ENCODE measurements at places on chromosomes 3 and 15.

DNA sequence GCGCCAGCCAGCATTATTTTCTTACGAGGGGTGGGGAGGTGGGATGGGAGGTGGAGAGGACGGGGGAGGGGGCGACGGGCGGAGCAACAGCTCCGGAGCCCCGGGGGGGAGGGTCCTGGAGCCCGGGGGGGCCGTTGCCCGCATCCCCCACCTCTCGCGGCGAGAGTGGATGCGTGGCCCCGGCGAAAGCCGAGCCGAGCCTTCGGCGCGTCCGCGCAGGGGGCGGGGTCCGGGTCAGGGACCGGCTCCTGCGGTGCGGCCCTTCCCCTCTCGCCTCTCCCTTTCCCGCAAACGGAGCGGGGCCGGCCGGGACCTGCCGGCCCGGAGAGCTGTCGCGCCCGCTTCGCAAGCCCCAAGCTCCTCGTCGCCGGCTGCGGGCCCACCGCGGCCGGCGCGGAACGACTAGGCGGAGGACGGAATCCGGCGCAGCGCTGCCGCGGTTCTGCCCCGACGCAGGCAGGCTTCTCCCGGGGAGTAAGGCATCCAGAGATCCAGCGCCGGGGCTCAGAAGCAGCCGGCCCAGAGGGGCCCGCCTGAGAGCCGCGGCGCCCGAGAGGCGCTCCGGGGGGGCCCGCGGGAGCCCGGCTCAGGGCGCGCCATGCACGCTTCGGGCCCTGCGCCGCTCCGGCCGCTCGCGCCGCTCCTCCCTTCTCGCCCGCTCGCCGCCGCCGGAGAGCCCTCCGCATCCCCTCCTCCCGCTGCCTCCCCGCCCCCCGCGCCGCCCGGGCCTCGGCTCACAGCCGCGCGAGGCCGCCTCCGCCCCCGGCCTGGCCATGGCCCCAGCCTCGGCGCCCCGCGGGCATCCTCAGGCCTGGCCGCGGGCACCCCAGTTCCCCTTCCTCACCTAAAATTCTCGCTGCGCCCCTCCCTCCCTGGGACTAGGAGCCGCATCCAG is 459 bp upstream of the ADCY5 start:
- peak; percentile 71 for DNase-seq

DNA sequence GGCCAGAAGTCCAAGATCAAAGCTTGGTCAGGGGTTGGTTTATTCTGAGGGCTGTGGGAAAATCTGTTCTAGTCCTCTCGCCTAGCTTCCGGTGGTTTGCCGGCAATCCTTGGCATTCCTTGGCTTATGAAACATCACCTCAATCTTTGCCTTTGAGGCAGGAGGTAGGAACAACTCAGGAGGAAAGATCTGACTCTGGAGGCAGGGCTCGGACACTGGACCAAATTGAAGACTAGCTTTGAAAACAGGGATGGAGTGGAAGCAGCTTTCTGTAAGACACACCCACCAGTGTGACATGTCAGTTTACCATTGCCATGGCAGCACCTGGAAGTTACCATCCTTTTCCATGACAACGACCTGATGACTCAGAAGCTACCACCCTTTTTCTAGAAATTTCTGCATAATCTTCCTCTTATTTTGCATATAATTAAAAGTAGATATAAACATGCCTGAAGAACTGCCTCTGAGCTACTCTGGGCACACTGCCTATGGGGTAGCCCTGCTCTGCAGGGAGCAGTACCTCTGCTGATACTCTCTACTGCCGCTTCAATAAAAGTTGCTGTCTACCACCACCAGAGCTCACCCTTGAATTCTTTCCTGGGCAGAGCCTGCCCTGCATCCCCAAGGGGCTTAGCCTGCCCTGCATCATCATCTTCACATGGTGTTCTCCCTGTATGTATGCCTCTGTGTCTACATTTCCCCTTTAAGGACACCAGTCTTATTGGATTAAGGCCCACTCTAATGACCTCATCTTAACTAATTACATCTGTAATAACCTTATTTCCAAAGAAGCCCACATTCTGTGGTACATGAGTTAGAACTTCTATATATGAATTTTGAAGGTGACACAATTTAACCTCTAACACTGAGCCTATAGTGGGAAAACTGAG is 38.3 kb upstream of the TM4SF4 start:
- no peak for DNase-seq

- DNase-seq, result no peak
Measured at GRCh38 chr3:178100908-178101307, 435.3 kb upstream of the KCNMB2 start.

GRCh38 chr3:34020726-34021680 is 222.6 kb downstream of the PDCD6IP start:
- DNase-seq, result no peak

GRCh38 chr15:83208367-83208661 is 691 bp upstream of the HDGFL3 start:
- no peak for DNase-seq

DNA sequence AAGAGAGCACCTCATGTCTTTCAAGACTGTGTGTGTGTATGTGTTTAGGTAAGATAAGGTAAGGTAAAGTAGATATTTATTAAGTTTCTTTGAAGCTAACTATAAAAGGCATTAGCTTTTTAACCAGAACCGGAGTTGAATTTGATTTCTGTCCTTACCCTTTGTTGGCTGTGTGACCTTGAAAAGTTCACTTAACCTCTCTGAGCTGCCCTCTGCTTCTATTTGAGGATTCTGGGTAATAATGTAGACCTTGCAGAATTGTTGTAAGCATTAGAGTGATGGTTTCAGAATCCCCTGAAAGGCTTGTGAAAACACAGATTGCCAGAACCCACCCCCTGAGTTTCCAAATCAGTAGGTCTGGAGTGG is 21.6 kb upstream of the SACM1L start:
- DNase-seq, result no peak

- no peak for DNase-seq
Measured at GRCh38 chr3:128996726-128997125, 2.9 kb upstream of the CFAP92 start.

- DNase-seq, result no peak
Measured at GRCh38 chr3:108830991-108831614, 8.5 kb downstream of the TRAT1 start.

DNA sequence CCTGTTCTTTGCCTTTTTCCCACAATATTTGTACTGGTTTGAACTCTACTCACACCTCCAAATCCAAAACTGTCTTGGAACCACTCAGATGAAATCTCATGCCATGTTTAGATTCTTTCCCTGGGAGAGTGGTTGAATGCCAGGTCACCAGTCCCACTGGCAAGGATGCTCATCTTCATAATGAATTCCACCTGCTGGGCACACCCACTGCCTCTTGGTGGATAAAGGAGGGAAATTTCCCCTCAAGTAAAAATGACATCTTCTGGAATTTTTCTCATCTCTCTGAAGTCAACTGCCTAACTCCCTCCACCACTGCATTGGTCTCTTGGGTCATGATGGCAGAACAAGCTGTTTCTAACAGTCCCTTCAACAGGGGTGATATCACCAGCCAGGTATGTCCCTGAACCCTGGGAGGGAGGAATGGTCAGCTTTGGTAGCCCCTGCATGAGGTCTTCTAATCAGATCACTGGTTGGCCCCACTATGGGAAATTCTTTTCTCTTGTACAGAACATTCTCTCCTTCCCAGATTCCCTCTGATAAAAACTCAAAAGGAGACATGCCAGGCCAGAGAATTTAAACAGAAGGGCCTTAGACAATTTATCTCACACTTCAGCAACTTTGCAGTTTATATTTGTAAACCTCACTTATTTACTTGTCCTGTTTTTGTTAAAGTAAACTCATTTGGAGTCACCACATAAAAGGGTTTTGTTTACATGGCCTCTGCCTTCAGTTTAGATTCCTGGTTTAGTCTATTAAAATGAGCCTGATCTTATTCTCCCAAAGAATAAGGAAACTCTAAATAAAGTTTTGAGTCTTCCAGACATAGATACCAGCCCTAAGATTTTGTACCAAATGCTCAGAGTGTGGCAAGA is 143.4 kb downstream of the WNT5A start:
- no peak for DNase-seq

DNA sequence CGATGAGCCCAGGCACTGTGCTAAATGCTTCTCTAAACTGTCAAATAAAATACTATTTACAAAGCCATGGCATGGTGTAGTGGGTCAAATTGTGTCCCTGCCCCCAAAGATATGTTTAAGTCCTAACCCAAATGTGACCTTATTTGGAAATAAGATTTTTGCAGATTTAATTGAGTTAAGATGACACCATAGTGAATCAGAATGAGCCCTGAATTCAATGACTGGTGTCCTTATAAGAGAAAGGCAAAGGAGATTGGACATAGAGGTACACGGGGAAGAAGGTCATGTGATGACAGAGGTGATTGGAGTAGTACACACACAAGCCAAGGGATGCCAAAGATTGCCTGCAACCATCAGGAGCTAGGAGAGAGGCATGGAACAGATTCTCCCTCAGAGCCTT is 121.6 kb upstream of the VEPH1 start:
- no peak for DNase-seq

DNA sequence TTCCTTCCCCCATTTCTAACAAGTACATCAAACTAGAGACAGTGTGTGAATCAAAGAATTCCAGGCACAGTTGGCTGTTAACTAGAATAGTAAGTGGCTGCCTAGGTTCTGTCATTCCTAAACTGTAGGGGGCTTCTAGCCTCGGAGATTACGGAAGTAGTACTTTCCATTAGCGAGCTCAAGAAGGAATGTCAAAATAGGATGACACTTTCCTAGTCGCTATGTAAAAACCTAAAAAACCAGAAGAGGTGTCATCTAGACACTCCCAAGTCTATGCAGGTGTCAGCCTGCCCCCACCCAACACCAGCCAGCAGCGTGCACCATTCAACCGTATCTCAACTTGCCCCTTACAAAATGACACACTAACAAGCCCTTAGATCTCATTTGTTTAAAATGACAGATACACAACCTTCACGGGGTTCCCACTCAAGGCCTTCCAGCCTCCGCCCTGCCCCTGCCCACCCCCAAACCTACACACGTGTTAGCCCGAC is 874 bp downstream of the INO80 start:
- DNase-seq, result peak; percentile 36

GRCh38 chr3:8266730-8267131 is 234.9 kb upstream of the LMCD1 start:
- DNase-seq, result no peak

DNA sequence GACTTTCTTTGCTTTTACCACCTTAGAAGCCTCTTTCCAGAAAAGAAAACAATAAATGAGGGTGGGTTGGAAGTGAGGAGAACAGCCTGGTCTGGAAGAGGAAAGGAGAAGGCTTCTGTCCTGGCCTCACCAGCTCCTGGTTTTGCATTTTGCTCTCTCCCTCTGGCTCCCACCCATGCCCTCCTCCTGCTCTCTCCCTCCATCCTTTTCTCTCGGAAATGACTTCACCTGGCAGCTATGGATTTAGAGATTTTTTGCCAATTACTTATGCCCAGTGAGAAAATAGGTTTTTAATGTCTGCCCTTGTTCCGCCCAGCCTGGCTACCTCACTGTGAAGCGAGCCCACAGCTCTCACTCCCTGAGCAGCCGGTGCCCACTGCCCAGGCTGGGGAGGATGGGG is 77.9 kb upstream of the NTRK3 start:
- no peak for DNase-seq

GRCh38 chr3:173399044-173399443 is 1.5 kb downstream of the NLGN1 start:
- no peak for DNase-seq

GRCh38 chr3:119831022-119831421 is 49.1 kb downstream of the NR1I2 start:
- no peak for DNase-seq

DNA sequence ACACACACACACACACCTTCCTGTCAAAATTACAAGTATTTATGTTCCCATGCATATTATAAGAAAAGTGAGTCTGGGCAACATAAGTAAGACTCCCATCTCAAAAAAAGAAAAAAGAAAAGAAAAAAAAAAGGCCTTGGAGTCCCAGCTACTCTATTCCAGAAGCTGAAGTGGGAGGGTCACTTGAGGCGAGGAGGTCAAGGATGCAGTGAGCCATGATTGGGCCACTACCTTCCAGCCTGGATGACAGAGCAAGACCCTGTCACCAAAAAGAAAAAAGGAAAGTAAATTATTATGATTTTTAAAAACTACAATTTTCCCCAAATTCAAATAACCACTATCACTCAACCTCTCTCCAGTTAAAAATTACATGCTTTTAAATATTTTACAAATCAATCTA is 113.1 kb downstream of the STAG1 start:
- no peak for DNase-seq

DNA sequence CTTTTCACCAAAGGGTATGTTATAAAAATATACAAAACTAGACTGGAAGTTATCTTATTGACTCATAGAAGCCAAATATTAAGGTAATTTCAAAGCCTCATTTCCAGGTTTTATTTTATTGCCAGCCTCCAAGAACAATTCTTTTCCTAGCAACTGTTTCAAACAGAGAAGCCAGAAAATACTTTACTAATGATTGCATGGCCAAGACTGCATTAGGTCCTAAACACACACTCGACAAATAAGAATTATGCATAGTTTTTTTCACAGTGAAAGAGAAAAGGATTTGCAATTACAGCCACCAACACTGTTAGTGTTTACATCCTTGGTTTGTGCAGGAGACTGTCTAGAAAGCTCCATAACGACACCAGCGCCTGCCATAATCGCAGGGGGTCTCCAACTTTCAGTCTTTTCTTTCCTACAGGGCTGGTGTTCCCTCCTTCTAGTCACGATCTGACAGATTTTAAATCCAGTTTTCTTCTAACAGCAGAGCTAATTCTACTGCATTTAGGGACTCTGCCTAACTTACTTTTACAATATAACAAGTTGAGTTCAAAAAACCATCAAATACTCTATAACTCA is 58.1 kb downstream of the CLASP2 start:
- DNase-seq, result no peak

GRCh38 chr3:77414881-77415280 is 375.0 kb downstream of the ROBO2 start:
- no peak for DNase-seq

GRCh38 chr3:134820994-134821393 is 25.9 kb downstream of the EPHB1 start:
- no peak for DNase-seq

DNA sequence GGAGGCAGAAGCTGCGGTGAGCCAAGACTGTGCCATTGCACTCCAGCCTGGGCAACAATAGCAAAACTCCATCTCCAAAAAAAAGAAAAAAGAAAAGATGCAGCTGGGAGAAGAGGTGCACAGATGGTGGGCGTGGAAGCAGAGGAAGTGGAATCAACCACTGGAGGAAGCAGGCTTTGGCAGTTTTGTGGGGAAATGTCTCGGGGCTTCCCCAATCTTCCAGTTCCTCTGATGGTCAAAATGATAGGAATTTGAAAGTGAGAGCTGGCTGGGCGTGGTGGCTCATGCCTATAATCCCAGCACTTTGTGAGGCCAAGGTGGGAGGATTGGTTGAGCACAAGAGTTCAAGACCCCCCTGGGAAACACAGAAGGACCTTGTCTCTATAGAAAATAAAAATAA is 48.1 kb upstream of the SMAD3 start:
- DNase-seq, result no peak

Measured in substantia nigra (tissue), 51 donors.